Stimulated activated CD8-positive, alpha-beta memory T cell treated with anti-CD3 and anti-CD28 coated beads, Interleukin-15, amount 100 ng/mL, for 1 hour (primary cell): ENCODE measurements at places on chromosomes 7 and 10.

- no peak for DNase-seq
These were observed 23.1 kb downstream of the HTRA1 start for GRCh38 chr10:122484276-122485060.

- DNase-seq, result no peak
These were observed 28.3 kb downstream of the IDE start for GRCh38 chr10:92545556-92545955.

DNA sequence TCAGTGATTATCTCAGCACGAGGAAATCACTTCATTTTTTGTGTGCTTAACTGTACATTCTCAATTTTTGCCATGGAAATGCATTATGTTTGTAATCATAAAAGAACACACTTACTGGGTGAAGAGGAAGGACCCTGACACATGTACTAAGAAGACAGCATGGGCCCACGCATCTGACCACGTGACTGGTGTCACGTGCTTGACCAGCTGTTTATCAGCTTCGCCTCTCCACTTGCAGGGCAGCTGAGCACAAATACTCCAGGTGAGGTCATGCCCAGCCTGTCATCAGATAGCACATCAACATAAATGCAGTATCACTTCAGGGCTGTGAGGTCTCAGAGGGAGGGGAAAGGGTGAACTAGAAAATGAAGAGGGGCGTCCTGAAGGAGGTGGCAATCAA is 179.8 kb downstream of the EBF3 start:
- DNase-seq, result no peak

DNA sequence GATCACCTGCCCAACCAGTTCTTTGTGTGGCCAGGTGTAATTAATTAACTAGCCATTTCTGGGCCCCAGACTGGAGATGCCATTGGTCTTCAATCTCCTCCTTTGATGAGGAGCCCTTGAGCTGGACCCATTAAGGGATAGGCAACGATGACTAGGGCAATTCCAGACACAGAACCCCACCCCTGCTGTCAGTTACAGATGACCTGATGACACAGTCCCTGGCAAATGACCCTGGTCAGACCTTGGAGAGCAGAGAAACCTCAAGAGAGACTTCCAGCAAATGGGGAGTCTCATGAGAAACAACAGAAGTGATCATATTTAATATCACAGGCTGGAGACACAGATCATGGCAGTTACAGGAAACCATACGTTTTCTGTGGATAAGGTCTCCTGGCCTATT is 101.8 kb upstream of the TCF7L2 start:
- no peak for DNase-seq

- DNase-seq, result no peak
These were observed 12.8 kb upstream of the MYL7 start for GRCh38 chr7:44153948-44154335.

- DNase-seq, result no peak
These were observed 85.1 kb downstream of the CPED1 start for GRCh38 chr7:121073463-121074099.

DNA sequence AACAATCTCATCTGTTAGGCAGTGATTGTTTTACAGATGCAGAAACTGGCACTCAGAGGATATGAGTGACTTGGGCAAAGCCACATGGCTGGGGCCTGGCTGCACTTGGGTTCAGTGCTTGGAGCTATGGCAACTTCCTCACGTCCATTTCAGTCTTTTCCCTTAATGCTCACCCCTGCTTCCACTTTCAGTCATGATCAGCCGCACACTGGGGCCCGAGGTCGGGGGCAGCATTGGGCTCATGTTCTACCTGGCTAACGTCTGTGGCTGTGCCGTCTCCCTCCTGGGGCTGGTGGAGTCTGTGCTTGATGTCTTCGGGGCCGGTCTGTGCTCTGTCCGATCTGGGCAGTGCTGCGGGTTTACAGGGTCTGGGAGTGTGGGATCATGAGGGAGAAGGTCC is 3.0 kb downstream of the SLC12A9 start:
- no peak for DNase-seq

DNA sequence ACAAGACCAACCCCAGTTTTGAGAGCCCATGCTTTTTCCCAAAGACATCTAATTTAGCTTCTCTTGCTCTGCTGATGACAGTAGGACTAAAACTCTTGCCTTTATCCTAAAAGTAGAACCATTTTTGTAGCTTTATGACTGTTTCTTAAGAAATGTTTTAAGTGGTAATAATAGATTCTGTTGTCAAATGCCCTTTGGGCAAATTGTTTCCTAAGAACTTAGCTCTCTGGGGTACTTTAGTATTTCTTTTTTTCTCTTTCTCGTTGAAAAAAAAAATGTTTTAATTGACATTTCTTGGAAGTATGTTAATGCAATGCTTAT is 157.4 kb downstream of the ARID5B start:
- no peak for DNase-seq

GRCh38 chr7:101898106-101898505 is 80.7 kb downstream of the CUX1 start:
- DNase-seq, result no peak

GRCh38 chr7:100493476-100494264 is 9.9 kb downstream of the NYAP1 start:
- DNase-seq, result no peak

GRCh38 chr7:83166781-83167180 is 4.1 kb upstream of the PCLO start:
- no peak for DNase-seq

GRCh38 chr10:119550827-119551226 is 8.3 kb upstream of the RGS10 start:
- no peak for DNase-seq

DNA sequence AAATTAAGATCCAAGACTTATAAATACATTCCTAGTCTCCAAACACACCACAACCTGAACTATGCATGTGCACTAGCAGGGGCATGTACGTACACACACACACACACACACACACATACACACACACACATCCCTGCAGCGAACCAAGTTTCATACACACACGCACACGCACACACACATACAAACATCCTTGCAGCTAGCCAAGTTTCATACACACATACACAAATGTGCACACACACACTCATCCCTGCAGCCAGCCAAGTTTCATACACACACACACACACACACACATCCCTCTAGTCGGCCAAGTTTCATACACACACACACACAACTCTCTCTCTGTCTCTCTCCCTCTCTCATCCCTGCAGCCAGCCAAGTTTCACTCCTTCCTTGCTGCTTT is 82.7 kb upstream of the WIPF3 start:
- DNase-seq, result no peak

GRCh38 chr7:17493446-17493845 is 195.0 kb downstream of the AHR start:
- no peak for DNase-seq

DNA sequence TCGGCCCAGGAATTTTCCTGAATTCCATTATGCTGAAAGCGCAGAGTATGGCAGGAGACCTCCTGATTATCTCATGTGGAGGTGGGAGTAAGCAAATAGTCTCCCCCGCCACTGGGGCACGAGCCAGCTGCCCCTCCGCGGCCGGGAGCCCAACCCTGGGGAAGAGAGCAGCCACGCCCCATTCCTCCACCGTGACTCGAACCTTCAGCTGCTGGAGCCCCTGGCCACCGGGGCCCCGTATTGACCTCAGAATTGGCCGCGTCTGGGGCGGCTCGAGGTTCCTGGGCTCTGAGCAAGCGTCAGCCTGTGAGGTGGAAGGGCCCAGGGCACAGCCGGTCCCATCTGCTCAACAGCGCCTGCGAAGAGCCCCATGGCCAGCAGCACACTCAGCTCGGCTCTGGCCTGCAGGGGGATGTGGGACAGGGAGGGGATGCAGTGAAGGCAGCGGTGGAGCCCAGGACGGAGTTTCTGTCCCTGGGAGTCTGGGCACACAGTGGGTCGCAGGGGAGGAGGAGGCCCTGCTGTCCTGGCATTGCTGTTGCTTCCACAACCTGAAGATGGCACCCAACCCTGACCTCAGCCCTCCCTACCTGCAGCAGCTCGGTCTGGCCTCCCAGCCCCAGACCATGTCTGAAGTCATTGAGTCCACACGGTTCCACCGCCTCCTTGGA is 97.8 kb downstream of the CHST15 start:
- DNase-seq, result no peak

GRCh38 chr10:122561212-122561611 is 658 bp downstream of the DMBT1 start:
- no peak for DNase-seq

DNA sequence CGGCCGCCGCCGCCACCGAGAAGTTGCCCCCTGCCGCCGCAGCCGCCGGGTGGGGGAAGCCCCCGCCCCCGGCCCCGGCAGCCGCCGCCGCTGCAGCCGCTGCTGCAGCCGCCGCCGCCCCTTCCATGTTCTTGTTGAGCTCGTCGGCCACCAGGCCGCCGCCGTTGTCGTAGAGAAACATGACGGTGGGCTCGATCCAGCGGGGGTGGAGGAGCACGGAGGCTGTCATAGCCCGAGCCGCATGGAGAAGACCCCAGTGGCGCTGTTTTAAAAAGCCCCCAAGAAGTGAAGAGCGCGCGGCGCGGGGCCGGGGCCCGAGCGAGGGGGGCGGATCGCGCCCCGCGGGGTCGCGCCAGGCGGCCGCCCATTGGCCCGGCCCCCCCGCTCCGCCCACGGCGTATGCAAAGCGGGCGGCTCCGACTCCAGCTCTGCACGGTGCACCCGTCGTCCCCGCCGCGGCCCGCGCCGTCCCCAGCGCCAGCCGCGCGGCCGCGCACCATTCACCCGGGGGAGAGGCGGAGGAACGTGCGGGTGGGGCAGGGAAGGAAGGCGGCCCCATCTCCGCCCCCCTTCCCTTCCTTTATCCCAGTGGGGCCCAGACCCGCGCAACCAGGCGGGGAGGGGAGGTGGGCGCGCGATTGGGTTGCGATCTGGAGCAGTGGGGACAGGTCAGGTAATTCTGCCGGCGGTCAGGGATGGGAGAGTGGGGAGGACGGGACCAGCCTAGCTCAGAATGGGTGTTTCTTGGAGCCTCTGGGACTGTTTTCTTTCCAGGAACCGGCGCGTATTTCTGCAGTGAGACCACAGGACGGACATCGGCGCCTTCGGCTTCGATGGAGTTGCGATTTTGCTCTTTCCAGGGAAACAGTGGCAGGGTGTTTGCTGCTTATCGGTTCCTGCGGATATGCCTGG is at the start of gene HOXA13:
TSS of gene HOXA13 (minus strand) at position 243 of the 912 bp plus-strand sequence. CDS start at position 229, 14 bp downstream.
- DNase-seq, result no peak

GRCh38 chr7:137992550-137993394 is 9.1 kb downstream of the CREB3L2 start:
- DNase-seq, result no peak

DNA sequence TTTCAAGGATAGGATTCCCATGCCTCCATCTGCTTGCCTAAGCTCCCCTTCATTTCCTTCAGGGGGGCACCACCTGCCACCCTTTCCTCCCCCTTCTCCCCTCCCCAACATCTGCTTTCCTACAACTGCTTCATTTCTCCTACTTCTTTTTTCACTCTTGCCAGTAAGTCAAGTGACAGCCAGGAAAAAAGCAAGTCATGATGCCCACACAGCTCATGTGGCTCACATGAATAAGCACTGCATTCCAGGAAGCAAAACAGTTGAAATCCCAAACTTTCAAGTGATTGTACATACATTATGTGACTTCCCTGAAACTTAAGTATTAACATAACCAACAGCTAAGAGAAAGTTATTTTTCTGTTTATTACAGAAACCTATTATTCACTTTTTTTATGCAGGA is 78.6 kb downstream of the TNS3 start:
- no peak for DNase-seq

GRCh38 chr7:20963556-20964280 is 177.0 kb upstream of the SP8 start:
- no peak for DNase-seq

GRCh38 chr10:73998623-73998928 is 660 bp downstream of the VCL start:
- no peak for DNase-seq

DNA sequence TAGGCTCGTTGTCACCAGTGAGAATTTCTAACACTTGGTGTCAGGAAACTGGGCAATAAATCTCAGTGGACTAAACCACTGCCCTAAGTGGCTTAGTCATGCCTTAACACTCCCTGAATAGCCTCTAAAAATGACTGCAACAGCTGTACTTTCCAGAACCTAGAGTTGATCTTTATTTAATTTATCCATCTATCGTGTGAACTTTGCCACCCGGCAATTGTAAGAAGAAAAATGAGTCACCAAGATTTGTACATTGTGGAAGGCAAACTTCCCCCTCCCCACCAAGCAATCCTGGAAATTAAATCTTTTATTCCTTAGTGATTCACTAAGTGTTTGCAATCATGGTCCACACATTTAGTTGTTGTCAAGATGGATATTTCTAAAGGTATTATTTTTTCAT is 47.1 kb downstream of the NXPH1 start:
- no peak for DNase-seq

DNA sequence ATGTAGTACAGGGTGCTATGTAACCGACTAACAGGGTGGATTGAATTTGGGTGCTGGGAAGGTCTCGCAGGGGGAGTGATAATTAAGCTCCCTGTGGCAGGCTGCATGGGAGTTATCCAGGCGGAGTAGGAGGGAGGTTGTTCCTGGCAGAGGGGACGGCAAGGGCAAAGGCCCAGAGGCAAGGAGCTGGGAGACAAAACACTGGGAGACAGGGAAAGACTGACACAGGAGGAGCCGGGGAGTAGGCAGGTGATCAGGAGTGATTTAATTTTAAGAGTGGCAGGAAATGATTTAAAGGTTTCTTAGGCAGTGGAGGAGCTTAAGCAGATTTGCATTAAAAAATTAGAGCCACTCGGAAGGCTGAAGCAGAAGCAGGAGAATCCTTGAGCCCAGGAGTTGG is 40.7 kb upstream of the LEP start:
- DNase-seq, result no peak

GRCh38 chr10:76009531-76009930 is 578.1 kb downstream of the LRMDA start:
- no peak for DNase-seq

GRCh38 chr10:20659225-20659624 is 237.9 kb downstream of the NEBL start:
- DNase-seq, result no peak

DNA sequence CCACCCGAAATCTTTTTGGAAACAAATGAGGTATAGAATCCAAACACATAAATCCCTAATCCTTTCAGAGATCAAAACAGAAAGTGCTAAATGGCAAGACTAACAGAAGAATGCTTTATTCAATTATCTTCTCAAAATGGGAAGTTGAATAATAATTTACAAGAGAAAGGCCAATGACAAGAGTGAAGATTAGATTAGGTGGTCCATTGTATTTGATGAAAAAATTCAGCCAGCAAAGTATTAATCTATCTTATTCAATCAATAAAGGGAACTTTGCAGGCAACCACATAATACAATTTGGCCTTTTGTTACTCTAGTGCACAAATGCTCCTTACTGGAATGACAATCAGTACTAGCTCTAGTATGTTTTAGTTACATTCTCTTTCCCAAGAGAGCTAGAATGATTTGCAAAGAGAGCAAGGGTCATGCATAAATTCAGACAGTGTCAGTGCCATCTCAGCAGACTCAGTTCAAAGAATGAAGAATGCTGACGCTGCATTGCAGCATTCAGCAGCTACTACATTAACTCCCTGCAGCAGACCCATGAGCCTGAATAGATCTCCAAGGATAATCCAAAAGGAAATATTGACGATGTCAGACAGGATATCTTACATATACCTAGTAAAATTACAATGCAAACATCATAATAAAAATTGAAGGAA is 131.8 kb downstream of the ANK3 start:
- DNase-seq, result no peak

- no peak for DNase-seq
These were observed 474.9 kb downstream of the KCNMA1 start for GRCh38 chr10:77162697-77163096.
